CD4-positive, alpha-beta T cell (primary cell): ENCODE measurements at places on chromosomes 5 and 9.

DNA sequence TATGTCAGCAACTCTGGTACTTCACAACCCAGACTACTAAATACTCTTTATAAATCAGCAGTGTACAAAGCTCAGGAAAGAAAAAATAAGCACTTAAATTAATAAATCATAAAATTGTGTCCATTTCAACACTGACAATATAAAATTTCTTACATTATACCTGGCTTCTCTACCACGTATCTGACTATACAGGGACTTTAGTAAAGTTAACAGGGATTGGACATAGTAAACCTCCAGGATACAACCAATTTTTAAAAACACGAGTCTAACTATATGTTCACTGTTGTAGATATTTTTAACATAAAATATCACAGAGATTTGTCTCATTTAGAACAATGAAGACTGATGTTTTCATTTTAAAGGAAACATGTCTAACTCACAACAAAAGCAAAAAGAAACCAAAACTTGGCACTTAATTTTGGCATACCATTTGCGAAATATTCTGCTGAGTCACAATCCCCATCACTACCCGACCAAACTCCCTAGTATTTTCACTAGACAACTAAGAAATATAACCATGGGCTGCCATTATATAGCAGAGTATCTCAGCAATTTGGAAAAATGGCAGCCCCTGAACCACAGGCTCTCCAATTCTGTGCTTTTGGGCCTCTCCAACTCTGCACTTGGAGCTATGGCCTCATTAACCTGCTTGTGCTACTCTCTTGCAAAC is 14.4 kb downstream of the FAM169A start:
- no peak overlapping the region for H3K27ac ChIP-seq
- no peaks in the 10 kb centered on the region for H3K27me3 ChIP-seq
- H3K36me3 ChIP-seq, result no peaks in the 10 kb centered on the region
- peaks cover 10% of the 10 kb centered on the region for H3K4me1 ChIP-seq
- H3K4me3 ChIP-seq, result peak overlapping the region; percentile 8

- peaks cover 5% of the 10 kb centered on the region for H3K36me3 ChIP-seq
- H3K27ac ChIP-seq, result no peak overlapping the region
- H3K4me1 ChIP-seq, result peaks cover 67% of the 10 kb centered on the region
Measured at GRCh38 chr5:169646856-169647255, 9.8 kb downstream of the DOCK2 start.

DNA sequence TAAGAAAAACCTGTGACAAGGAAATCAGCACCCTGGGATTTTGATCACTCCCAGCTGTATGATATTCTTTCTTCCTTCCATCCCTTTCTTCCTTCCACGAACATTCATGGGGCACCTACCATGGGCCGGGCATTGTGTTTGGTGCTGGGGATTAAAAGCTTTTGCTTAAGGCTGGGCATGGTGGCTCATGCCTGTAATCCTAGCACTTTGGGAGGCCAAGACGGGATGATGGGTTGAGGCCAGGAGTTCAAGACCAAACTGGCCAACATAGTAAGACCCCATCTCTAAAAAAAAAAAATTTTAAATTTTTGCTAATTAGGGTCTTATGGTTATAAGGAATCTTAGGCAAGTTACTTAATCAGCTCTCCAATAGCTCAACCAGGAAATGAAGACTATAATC is 48.5 kb upstream of the CLINT1 start:
- no peaks in the 10 kb centered on the region for H3K27me3 ChIP-seq
- no peak for DNase-seq
- H3K4me3 ChIP-seq, result no peak overlapping the region
- no peaks in the 10 kb centered on the region for H3K36me3 ChIP-seq

- peaks cover 61% of the 10 kb centered on the region for H3K36me3 ChIP-seq
- peaks cover 23% of the 10 kb centered on the region for H3K4me1 ChIP-seq
- H3K27me3 ChIP-seq, result no peaks in the 10 kb centered on the region
- H3K27ac ChIP-seq, result peak overlapping the region; percentile 8
- no peak for DNase-seq
Measured at GRCh38 chr5:151196556-151197290, 27.2 kb downstream of the CCDC69 start.

DNA sequence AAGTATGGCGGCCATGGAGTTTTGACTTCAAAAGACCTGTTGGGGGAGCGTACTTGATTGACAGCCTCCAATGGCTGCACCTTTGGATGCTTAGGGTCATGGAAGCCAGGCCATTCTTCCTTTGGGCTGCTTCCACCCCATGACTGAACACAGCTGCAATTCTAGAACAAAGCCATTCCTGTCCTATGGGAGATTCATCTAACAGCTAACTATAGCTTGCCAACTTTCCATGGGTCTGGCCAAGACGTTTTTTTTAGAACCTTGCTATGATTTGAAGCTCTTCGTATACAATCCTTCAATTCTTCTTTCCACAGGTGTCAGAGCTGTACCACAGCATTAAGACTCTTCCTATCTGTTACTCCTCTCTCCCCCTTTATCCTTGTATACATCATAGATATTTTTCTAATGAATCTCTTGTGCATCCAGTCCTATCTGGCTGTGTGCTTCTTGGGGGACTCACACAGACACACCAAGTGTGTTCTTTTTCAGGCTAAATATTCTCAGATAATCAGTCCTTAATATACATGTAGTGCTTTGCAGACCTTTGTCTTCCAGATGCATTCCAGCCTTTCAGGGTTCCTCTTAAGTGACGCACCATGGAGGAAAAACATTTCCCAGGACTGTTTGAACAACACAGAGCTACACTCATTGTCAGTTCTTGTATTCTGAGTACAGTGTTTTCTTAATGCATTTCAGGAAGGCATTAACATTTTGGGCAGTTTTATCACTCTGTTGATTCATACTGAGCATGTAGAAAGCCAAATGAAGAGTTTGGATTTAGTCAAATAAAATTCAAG is 198.9 kb downstream of the TAF11L14 start:
- H3K27me3 ChIP-seq, result no peaks in the 10 kb centered on the region
- no peak for DNase-seq
- H3K36me3 ChIP-seq, result no peaks in the 10 kb centered on the region
- H3K27ac ChIP-seq, result no peak overlapping the region
- no peaks in the 10 kb centered on the region for H3K4me1 ChIP-seq
- no peak overlapping the region for H3K4me3 ChIP-seq

GRCh38 chr5:167358868-167359492 is 932.5 kb upstream of the WWC1 start:
- H3K27me3 ChIP-seq, result no peaks in the 10 kb centered on the region
- H3K4me1 ChIP-seq, result no peaks in the 10 kb centered on the region
- H3K36me3 ChIP-seq, result no peaks in the 10 kb centered on the region
- H3K4me3 ChIP-seq, result no peak overlapping the region
- no peak for DNase-seq

DNA sequence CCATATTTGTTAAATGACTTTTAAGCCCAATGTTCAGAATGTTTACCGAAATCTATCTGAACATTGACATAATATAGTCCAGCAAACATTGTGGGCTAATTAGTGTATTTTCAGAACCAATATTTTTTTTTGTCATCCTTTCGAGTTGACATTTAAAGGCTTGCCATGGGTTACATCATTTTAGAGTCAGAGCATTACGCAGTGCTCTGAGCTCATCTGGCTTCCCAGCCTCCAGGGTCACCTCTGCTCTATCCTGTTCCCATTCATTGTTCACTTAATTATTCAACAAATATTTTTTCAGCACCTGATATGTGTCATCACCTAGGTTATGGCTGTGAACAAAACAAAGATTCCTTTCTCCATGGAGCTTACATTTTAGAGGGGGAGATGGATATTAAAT is 80.2 kb downstream of the SREK1 start:
- no peak for DNase-seq
- no peaks in the 10 kb centered on the region for H3K36me3 ChIP-seq
- H3K27ac ChIP-seq, result no peak overlapping the region

DNA sequence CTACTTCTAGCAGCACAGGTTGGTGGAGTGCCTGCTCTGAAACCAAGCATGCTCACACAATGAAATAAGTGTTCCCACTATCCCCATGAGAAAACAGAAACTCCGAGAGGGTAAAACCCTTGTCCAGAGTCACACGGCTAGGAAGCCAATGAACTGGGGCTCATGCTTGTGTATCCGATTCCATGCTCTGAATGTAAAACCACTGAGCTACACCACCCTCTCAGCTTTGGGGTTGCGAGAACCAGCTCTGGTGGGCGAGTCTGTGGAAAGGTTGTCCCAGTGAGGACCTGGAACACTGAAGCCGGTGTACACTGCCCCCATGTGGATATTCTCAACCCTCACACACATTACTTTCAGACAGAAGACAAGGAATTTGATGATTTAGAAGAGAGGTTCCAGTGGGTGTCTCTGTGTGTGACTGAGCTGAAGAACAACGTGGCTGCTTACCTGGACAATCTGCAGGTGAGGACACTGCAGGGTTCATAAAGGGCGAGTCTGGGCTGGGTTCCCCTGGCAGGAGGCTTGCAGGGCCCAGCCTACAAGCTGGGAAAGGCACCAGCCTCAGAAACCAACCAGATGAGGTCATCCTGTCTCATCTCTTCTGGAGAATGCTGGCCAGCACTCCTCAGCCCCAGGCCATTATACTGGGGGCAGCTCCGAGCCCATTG is 37.4 kb downstream of the ARHGEF37 start:
- H3K27ac ChIP-seq, result no peak overlapping the region
- H3K27me3 ChIP-seq, result no peaks in the 10 kb centered on the region
- no peaks in the 10 kb centered on the region for H3K36me3 ChIP-seq
- H3K4me3 ChIP-seq, result no peak overlapping the region

- H3K4me3 ChIP-seq, result no peak overlapping the region
- H3K36me3 ChIP-seq, result peaks cover 27% of the 10 kb centered on the region
- H3K4me1 ChIP-seq, result peaks cover 5% of the 10 kb centered on the region
- H3K27ac ChIP-seq, result no peak overlapping the region
- H3K27me3 ChIP-seq, result no peaks in the 10 kb centered on the region
Measured at GRCh38 chr9:5459289-5459829, 9.0 kb downstream of the CD274 start.

DNA sequence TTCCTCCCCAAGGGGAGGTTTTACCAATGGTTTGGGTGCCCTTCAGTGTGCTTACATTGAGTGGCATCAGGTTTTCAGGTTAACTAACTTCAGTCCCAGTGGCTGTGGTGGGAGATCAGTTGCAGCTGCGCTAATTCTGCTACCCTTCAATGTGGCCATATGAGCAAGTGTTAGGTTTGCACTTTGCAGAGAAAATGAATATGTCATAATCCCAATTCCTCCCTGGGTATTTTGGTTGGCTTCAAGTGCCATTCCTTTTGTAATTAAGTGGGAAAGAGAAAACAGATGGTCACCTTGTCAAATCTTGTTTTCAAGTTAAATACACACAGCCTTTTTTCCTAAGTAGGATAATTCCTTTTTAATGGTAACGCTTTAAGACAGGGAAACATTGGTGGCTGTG is 236.2 kb downstream of the TLE4 start:
- no peak overlapping the region for H3K4me3 ChIP-seq
- H3K4me1 ChIP-seq, result peaks cover 4% of the 10 kb centered on the region
- no peaks in the 10 kb centered on the region for H3K36me3 ChIP-seq
- DNase-seq, result no peak

GRCh38 chr9:95406121-95406520 is 88.6 kb upstream of the FANCC start:
- no peaks in the 10 kb centered on the region for H3K36me3 ChIP-seq
- no peaks in the 10 kb centered on the region for H3K4me1 ChIP-seq
- no peak overlapping the region for H3K4me3 ChIP-seq
- H3K27me3 ChIP-seq, result no peaks in the 10 kb centered on the region
- DNase-seq, result no peak

GRCh38 chr9:38092656-38093055 is 23.6 kb upstream of the SHB start:
- no peak for DNase-seq
- H3K27me3 ChIP-seq, result no peaks in the 10 kb centered on the region
- no peaks in the 10 kb centered on the region for H3K4me1 ChIP-seq
- no peak overlapping the region for H3K27ac ChIP-seq

DNA sequence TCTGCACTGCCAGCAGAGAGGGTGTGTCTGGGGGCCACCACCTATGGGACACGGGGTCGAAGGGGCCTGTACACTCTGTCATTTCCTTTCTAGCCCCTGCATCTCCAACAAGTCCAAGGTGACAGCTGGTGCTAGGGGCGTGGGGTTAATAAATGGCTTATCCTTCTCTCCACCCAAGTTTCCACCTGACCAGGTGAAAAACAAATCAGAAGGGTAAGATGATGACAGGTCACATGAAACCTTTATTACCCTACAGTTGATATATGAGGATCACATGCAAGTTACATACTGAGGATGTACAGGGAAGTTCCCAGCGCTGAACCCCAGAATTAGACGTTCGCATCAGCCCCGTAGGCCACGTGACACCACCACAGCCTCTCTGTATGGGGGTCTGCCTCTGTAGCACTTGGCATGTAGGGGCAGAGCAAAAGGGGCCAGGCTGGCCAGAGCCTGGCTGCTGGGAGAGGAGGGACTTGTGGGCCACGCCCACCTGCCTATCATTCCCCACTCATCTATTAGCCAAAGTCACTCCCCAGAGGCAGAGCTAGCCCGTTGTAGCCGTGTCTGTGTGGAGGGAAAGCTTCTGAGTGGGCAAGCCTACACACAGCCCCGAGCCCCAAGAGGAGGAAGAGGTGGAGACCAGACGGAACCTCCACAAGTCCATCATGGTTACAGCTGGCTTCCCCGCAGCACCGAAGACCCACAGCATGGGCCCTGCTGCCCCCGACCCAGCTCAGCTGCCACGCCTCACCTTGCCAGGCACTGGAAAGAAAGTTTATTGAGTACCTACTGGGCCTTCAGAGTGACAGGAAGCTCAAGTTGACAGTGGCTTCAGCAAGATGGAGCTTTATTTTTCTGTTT is 2.2 kb downstream of the TMEM141 start:
- no peak overlapping the region for H3K4me3 ChIP-seq
- no peak for DNase-seq
- no peaks in the 10 kb centered on the region for H3K27me3 ChIP-seq
- H3K27ac ChIP-seq, result no peak overlapping the region

GRCh38 chr5:122107016-122107415 is 22.3 kb upstream of the ZNF474 start:
- no peak overlapping the region for H3K27ac ChIP-seq
- H3K4me3 ChIP-seq, result no peak overlapping the region
- no peaks in the 10 kb centered on the region for H3K4me1 ChIP-seq

DNA sequence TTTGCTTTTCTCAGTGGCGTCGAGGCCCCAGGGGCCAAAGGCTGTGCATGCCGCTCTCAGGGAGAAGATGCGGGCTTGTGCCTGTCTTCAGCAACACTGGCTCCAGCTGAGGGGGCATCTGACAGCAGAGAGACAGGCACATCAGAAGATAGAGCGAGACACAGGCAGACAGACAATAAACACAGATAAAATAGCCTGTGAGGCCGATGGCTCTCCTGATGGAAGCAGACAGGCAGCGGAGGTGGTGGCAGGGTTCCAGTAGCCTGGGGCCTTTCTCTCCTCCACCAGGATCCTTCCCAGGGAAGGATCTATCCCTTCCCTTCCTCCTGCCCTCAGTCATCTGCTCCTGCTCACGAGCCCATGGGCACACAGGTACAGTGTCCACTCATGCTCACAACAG is 16.6 kb upstream of the UNC5A start:
- no peaks in the 10 kb centered on the region for H3K36me3 ChIP-seq
- H3K4me3 ChIP-seq, result no peak overlapping the region
- H3K27me3 ChIP-seq, result peaks cover 20% of the 10 kb centered on the region
- H3K4me1 ChIP-seq, result no peaks in the 10 kb centered on the region
- DNase-seq, result no peak

- no peak overlapping the region for H3K4me3 ChIP-seq
- no peaks in the 10 kb centered on the region for H3K4me1 ChIP-seq
- no peak overlapping the region for H3K27ac ChIP-seq
- DNase-seq, result no peak
- H3K27me3 ChIP-seq, result no peaks in the 10 kb centered on the region
- H3K36me3 ChIP-seq, result no peaks in the 10 kb centered on the region
Measured at GRCh38 chr5:169629847-169630548, 7.1 kb upstream of the DOCK2 start.

GRCh38 chr5:153952893-153953292 is 85.8 kb downstream of the FAM114A2 start:
- no peak overlapping the region for H3K27ac ChIP-seq
- DNase-seq, result no peak
- H3K4me1 ChIP-seq, result no peaks in the 10 kb centered on the region
- H3K4me3 ChIP-seq, result no peak overlapping the region
- H3K36me3 ChIP-seq, result no peaks in the 10 kb centered on the region
- no peaks in the 10 kb centered on the region for H3K27me3 ChIP-seq
